Bone marrow (tissue), 2 donors: ENCODE measurements at places on chromosomes 3 and 15.

- DNase-seq, result no peak
These were observed 166.9 kb downstream of the ULK4 start for GRCh38 chr3:41794748-41795589.

- no peak for DNase-seq
These were observed 9.0 kb downstream of the APOD start for GRCh38 chr3:195574497-195575304.

- DNase-seq, result no peak
These were observed at the start of gene CHRM5 for GRCh38 chr15:33968224-33968623. TSS of gene CHRM5 (plus strand) at chr15:33968497. CDS start at chr15:34062718, 94,221 bp downstream.

DNA sequence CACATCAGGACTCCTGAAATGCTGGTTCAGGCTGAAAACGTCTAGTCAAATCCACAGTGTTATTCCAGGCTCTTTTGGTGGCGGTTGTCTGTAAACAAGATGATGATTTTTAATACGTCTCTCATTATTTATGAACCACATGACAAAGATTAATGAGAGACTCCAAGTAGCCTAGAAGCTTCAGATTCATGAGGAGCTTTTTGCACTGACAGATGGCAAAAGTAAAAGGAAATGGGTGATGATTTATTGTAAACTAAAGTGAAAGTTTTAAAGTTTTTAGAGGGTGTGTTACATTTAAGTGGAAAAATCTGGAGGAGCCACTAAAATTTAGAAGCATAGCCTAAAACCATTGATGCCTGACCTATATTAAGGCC, 77.0 kb downstream of the BBX start:
- peak; percentile 23 for DNase-seq

DNA sequence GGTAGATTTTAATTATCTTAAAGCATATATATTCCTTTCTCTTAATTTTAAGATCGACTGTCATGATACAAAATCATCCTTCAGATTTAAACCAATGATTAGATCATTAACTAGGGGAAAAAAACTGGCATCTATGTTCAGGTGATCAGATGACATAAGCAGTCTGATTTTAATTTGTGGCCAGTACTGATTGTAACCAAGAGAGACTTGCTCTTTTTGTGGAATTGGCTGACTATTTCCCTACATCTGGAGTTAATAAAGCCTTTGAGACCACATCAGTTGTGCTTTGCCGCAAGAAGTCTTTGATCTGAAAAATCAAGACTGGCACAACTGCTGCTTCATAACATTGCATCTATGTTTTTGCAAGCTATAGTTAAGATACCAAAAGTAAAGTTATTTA, 148.4 kb upstream of the CGNL1 start:
- no peak for DNase-seq

DNA sequence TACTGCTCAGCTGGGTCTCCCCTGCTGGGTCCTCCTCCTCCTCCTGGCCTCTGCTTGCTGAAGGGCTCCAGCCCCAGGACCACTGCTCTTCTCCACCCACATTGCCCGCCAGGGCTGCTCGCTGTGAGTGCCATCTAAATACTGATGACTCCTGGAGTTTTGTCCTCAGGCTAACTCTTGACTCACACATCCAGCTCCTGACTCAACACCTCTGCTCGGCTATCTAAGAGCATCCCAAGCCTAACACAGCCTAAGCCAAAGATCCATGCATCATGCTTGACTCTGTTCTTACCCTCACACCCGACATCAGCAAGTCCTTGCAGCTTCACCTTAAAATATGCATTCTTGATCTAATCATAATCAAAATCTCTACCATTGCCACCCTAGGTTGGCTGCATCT, 260.2 kb downstream of the KLF13 start:
- no peak for DNase-seq

DNA sequence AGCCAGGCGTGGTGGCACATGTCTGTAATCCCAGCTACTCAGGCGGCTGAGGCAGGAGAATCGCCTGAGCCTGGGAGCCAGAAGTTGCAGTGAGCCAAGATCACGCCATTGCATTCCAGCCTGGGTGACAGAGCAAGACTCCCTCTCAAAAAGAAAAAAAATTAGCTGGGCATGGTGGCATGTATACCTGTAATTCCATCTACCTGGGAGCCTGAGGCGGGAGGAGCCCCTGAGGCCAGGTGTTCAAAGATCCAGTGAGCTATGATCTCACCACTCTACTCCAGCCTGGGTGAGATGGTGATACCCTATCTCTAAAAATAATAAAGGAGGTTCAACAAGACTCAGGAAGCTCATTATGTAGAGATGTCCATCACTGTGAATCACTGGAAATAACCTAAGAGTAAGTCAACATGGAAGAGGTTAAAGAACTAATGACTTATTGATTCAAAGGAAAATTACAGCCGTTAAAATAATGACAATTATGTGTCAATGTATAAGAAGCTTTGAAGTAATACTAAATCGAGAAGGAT, 19.8 kb upstream of the RAB7A start:
- no peak for DNase-seq

GRCh38 chr3:158491968-158492367, 79.0 kb upstream of the MLF1 start:
- no peak for DNase-seq

GRCh38 chr3:100059472-100059871, 54.8 kb downstream of the FILIP1L start:
- DNase-seq, result no peak
